Erythroblast (primary cell): ENCODE measurements at places on chromosomes 4 and X.

DNA sequence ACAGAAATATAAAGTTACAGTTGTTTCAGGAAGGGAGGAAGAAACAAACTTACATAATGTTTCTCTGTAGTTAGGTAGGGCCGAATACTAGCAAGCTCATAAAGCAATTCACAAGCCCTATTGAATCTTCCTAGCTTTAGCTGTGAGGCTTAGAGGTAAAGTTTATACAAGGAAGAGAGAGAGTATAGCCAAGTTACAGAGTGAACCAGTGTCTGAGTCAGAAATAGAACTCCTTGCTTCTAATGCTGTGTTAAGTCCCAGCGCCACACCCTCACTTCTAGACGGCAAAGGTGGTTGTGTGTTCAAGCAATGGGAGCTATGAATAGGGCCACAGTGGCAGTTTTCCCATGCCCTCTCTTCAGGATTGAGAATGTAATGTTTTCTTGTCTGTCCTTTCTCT is 6.1 kb downstream of the LPAR4 start:
- no peak for DNase-seq

GRCh38 chr4:24770032-24770584 is 25.3 kb upstream of the SOD3 start:
- DNase-seq, result no peak

DNA sequence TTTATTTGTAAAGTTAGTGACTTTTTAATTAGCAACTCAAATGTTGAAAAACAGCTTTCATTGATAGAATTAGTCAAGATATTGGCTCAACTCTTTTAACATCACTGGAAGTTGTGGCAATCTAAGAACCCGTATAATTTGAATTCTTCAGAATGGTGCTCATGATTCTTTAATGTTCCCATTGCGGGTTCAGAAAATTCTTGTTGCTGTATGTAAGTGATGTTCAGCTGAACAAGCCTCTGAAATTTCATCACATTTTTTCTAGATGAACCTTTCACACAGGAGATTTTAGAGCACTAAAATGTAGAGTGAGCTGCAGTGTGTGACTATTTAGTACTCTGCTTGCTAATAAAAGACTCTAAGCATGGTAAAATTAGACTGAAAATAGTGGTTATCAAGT is 1317.7 kb downstream of the FSTL5 start:
- no peak for DNase-seq

- DNase-seq, result no peak
Observed at GRCh38 chrX:42422961-42423360, 355.0 kb downstream of the PPP1R2C start.

DNA sequence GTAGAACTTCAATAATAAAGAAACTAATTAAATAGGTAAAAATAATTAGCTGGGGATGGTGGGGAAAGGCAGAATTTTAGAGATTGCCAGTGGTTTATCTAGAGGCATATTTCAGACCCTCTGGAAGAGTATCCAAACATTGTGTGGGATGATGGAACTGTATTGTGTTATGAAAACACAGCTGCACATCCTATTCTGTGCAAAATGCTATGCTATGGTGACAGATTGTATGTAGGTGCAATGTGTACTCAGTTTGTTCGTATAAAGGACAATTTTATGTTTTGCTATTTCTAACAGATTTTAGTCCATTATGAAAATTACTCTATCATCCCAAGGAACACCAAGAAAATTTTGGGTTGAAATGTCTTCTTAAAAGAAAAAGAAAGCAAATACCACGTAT is 1054.7 kb downstream of the PDHA2 start:
- DNase-seq, result no peak

GRCh38 chrX:23861215-23861896 is 46.4 kb downstream of the APOO start:
- DNase-seq, result no peak

- no peak for DNase-seq
Observed at GRCh38 chr4:136526517-136526916, 1005.8 kb downstream of the PCDH18 start.

DNA sequence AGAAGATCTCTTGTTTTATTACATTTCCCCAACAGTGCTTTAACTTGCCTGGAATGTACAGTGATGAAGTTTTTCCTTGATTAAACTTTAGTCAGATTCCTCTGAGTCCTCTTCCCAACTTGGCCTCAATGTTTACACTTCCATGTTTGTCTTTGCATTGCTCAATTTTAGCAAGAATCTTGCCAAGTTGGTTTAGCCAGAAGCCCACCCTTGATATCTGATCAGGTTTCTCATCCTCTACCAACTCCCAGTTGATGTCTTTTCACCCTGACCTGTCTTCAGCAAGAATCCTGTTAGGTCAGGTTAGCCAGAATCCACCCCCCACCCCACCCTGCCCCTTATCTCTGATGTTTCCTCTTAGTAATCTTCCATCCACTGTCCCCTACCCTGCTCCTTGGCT is 120.9 kb downstream of the MBNL3 start:
- no peak for DNase-seq

- DNase-seq, result no peak
Observed at GRCh38 chrX:10314530-10315104, 157.8 kb downstream of the CLCN4 start.
